Stimulated activated CD8-positive, alpha-beta memory T cell treated with anti-CD3 and anti-CD28 coated beads, Interleukin-4, amount 100 ng/mL, for 1 hour (primary cell): ENCODE measurements at places on chromosomes 4 and X.

- DNase-seq, result no peak
Measured at GRCh38 chr4:38204339-38205035, 244.3 kb downstream of the PTTG2 start.

DNA sequence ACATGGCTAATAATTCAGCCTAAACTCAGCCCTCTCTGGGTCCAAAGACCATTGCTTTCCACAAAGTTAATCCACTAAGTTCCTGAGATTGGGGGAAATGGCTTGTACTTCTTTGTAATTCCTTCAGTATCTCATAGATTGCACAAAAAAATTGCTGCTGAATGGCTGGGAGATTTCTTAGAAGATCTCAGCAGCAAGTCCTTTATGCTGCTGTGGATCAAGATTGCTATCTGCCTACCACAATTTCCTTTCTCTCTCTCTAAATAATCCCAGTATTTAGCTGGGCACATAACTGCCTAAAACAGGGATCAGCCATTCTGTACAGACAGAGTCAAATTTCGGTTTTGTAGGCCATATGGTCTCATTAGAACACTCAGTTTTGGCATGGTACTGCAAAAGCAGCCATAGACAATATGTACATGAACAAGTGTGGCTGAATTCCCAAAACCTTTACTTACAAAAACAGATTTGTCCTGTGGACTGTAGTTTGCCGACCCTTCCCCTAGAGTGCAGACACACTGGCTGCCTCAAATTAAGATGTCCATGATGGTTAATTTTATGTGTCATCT, 18.5 kb upstream of the HOPX start:
- no peak for DNase-seq

DNA sequence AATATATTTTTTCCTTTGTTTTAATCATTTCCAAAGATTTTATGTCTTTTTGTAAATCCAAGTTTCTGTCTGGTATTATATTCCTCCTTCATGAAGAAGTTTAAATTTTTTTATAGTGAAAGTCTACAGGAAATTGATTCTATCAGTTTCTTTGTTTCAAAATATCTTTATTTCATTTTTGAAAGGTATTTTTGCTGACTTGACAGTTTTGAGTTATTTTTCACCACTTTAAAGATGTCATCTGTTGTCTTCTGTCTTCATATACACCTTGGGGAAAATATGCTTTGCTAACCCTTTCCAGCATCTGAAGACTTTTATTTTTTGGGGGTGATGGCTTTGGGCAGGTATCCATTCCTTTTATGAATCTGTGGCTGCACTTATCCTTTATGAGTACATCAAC, 164.4 kb upstream of the EPHA5 start:
- DNase-seq, result no peak

DNA sequence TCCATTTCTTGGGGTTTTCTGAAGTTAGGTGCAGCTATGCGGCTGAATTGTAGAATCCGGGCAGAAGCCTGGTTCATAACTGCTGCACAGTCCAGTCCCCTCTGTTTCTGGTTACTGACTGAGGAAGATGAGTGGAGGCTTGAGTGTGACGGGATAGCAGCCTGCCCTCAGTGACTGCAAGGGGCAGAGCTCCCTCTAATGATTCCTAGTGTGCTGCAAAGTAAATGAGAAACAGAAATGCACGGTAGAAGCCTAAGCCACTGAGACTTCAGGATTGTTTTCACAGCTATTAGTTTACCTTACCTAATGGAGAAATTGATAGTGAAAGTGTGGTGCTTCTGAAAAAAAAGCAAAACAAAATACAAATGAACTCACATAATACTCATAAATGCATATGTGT, 189.2 kb downstream of the GPM6A start:
- no peak for DNase-seq

DNA sequence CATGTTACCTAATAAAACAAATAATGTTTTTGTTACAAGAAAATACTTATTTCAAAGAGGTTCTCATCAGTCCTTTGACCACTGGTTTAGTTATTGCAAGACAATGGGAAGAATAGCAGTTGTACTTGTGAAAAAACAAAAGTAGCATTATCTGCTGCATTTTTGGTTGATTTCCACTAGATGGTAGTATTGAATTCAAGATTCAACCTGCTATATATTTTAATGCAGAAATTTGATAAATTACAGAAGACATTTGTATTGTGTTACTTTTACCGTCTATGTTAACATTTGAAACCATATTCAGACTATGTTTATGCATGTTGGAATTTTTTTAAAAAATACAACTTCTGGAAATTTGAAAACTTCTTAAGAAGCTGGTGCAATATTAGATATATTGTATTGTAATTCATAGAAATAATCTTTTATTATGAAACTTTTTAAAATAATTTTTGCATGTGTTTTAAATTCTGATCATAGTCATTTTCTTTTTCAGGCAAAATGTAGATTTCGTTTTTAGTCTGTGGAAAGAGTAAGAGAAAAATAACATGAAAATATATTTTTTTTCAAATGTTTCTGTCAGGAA, 56.4 kb downstream of the SPCS3 start:
- DNase-seq, result no peak

GRCh38 chrX:74230094-74230493, 73.9 kb upstream of the ZCCHC13 start:
- no peak for DNase-seq

DNA sequence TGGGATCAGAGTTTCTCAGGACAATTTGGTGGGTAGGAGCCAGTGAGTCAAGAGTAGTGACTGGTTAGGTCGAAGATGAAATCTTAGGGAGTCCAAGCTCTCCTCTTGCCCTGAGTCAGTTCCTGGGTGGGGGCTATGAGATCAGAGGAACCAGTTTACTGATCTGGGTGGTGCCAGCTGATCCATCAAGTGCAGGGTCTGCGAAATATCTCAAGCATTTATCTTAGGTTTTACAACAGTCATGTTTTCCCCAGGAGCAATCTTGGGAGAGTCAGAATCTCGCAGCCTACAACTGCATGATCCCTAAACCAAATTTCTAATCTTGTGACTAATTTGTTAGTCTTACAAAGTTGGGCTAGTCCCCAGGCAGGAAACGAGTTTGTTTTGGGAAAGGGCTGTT, 1833.2 kb upstream of the PCDH7 start:
- no peak for DNase-seq

- peak; percentile 59 for DNase-seq
Measured at GRCh38 chrX:135974279-135974856, 580 bp upstream of the MMGT1 start.

DNA sequence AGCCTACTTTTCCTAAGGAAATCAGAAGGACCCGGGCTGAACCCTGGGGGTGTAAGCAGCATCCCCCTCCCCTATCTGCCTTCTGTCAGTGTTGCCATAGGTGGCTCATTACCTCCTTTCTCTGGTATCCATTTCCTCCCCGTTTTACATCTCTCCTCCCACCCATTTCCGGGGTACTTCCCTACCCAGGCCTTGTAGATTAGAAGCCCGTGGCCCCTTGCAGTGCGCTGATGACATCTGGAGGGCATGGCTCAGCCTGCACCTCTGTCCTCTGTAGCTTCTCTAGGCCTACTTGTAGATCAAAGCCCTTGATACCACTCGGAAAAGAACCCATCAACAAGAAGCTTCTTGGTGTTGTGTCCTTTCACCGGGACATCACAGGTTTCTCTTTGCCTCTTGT, 71.8 kb downstream of the NBDY start:
- no peak for DNase-seq

DNA sequence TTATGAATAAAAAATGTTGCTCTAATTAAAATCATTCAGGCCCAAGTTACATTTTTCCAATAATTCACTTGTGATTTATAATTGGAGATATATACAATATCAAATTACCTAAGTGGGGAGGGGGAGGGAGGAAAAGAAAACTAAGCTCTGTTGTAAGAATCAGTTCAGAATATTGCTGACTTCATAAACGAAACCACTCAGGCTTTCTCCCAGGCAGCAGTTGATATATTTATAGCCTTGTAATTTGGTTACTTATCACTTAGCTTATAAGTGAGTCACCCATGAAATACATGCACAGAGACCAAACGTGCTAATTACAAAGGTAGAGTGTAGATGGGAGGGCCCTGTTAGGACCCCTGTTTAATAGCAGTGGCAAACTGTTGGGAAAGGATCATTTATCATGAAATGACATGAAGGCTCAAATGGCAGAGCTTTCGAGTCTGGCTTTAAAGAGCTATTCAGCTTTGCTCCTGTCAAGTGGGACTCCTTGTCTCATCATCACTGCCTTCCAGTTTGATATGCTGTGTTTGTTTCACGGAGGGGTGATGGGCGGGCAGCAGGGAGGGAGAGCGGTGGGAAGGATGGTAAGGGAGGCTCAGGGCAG, 105.6 kb upstream of the PGRMC2 start:
- no peak for DNase-seq
